ENCODE measurements at places on chromosomes 6 and 20.

DNA sequence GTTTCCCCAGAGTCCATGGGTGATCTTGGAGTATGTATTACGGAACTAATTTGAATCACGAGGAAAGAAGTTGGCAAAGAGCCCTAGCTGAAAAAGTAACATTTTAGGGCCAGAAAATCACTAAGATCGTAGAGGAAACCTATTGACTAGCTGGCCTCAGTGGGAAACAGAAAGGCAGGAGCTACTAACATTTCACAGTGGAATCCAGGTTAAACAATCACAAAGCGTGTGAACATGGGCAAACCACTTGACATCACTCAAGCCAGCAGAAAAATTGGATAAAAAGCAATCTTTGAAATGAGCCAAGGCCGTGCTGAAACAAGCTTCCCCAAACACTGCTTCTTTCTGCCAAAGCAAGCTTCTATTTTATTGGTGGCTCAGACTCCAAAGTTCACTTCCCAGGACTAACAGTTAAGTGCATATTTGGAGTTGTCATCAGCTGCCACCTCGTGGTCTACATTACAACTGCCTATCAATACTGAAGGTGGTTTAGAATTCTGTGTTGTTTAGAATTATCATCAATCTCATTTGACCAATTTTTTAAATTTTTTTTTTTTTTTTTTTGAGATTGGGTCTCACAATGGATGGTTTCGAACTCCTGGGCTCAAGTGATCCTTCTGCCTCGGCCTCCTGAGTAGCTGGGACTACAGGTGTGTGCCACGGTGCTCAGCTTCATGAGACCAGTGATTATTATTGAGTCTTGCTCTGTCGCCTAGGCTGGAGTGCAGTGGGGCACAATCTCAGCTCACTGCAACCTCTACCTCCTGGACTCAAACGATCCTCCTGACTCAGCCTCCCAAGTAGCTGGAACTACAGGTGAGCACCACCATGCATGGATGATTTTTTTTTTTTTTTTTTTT lies 10.6 kb downstream of the RPS10 start:
- no peak for DNase-seq

DNA sequence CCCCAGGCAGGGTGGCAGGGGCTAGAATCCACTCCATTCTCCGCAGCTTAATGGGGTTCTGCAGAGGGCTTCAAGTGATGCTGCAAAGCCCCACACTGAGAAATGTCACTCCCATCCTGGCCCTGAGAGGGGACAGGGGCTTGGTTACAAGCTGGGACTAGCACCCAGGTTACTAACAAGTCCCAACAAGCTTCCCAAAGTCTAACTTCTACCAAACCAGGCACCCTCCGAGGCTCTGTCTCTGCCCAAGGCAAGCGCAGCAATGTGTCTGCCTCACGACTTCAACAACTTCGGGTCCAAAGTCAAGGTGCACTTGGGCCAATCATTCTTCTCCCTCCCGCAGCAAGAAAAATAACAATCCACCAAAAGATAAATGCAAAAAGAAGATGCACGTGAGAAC lies 45.6 kb downstream of the NFATC2 start:
- DNase-seq, result no peak

GRCh38 chr20:17914957-17915356 lies 53.6 kb downstream of the SNX5 start:
- DNase-seq, result no peak

DNA sequence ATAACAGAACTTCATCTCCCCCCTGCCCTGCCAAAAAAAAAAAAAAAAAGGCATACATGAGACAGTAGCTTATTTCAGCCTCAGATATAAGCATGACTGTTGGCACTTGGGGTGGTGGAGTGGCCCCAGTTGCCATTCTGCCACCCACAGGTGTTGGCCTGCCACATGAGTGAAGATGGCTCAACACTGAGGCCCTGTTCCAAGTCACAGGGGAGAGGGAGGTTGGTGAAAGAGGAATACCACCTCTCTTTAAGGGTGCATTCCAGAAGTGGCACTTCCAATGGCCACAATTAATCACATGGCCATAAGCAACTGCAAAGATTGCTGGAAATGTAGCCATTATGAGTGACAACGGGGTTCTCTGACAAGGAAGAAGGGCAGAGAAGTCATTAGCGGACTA lies 61.9 kb upstream of the JARID2 start:
- peak; percentile 44 for DNase-seq

- no peak for DNase-seq
Observed at GRCh38 chr6:42047213-42047590, 3.1 kb upstream of the TAF8 start.

DNA sequence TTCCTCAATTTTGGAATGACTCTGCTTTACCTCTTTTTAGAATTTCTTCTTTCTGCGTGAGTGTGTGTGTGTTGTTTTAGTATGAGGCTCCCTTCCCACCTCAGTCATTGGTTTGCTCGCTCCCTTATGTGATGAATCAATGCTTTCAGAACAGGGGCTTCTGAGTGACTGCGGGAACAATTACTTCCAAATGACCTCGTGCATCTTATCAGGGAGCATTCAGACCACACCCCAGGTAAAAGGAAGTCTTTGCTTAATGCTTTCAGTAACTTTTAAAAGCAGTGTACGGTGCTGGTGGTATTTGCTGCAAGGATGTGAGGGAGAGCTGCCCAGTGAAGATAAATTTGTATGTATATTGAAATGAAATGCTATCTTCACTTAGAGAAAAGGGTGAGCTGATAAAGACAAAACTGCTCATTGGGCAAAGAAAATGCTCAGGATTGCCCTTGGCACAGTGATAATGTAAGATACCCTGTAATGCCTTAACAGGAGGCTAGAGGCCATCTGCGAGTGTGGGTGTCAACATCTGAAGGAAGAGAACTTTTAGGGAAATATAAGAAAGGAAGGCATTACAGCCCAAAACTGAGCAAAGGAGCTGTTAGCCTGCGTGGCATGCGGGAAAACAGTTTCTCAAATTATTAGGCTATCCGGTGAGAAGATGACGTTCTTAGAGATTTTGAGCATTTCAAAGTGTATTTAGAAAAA lies at the start of gene MLIP:
Gene MLIP (plus strand): TSS at position 103 of the 705 bp plus-strand sequence. CDS start 37 bp downstream, at position 140.
- DNase-seq, result no peak

- peak; percentile 5 for DNase-seq
Observed at GRCh38 chr6:105259913-105260889, 80.4 kb upstream of the POPDC3 start.

- DNase-seq, result no peak
Observed at GRCh38 chr6:56551409-56552120, 91.1 kb downstream of the DST start.

DNA sequence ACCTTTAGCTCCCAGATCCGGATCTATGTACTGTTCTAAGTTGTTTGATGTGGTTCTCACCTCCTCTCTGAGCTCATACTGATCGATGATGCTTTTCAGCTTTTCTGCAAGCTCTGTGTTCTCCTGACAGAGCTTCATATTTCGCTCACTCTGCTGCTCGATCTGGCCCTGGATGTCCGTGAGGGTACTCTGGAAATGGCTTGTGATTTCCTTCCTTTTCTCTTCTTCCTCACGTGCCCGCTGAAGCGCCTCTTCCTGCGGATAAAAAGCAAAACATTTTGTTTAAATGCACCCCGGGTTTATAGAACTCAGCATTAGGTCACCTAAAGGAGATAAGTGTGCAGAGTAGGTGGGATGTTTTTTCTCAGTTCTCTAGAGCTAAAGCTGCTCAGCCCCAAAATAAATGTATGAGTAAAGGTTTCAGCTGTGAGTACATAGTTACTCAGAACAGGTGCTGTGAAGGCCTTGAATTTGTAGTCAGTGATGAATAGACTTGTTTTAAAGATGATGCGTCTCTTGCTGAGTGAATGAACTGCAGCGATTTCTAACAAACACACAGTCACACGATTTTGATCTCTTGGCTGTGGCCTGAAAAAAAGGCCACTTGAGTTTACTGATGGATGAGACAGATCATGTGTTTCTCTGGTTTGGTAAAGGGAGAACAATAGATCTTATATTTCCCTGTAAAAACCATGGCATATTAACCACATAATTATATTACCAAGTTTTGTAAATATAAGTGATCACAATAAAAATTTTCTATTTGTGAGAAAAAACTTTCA lies 29.1 kb downstream of the TXLNB start:
- no peak for DNase-seq

- DNase-seq, result no peak
Observed at GRCh38 chr6:143368426-143368825, 82.1 kb downstream of the ADAT2 start.

GRCh38 chr20:38342713-38343310 lies 3.5 kb upstream of the LBP start:
- DNase-seq, result no peak

DNA sequence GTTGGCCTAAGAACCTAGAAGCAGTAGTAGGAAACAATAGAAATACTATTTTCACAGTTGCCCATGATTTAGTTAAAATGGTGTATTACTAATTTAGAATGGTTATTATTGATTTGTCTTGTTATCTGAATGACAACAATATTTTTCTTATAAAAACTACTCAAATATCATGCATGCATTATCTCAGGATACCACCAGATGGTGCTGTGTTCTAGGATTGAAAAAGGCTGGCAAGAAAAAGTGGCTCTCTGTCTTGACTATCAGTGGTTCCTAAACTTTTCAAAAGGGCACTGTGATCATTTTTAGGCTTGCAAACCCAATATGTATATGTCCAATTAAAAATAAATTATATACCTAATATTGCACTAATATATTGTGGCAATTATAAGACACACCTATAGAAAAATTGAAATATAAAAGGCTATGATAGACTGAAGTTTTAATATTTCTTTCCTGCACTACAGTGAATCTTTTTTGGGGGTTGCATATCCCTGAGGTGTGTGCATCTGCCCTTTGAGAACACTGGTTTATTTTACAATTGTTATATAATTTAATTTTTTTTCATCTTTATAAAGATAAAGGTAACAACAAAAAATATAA lies 131.7 kb upstream of the MLIP start:
- DNase-seq, result no peak

DNA sequence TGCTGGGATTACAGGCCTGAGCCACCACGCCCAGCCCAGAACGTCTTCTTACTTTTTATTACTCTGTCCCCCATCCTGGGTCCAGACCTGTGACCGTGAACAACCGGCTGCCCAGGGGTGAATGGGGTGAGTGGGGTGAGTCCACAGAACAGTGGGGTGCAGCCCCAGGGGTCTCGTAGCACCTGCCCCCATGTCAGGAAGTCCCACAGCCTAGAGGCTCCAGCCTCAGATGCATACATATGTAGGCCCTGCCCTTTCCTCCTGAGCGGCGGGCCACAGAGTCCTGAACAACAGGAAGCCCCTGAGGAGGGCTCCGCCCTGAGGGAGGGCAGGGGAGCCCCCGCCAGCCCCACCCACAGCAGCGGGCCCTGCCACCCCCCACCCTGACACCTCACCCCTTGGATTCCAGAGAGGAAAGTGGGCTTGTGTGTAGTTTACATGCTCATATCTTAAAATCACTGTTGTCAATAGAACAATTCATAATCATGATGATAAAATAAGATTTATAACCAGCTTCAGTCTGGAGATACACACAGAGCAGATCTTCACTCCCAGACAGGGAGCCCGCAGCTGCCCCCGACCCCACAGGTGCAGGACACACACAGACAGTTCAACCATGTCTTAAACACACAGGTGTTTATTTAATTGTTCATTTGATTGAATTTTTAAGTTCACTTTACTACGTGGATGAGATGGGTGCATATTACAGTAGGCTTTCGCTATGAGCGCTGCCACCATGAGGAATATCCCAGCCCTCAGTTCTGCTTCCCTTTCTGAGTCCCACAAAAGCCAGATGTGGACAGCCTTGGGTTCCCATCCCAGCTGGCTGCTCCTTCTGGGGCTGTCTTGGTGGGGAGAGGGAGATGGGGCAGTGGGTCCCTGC lies 12.4 kb upstream of the GMEB2 start:
- peak; percentile 80 for DNase-seq

GRCh38 chr6:17004269-17004668 lies 97.6 kb upstream of the STMND1 start:
- DNase-seq, result no peak

DNA sequence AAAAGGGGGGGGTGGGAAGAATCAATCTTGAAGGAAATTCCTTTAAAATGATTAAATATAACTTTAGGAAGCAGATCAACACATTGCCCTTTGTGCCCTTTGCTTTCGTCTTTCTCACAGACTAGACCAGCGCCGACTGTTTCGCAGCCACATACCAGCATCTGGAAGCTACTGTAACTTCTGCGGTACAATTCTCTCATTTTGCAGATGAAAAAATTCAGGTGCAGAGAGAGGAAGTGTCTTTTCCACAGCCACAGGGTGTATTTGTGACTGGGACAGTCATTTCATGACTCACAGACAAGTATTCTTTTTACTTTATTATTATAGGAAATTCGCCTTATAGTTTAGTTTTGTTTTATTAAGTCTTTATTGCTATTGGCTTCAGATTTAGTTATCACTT lies 84.2 kb downstream of the UST start:
- peak; percentile 8 for DNase-seq

- peak; percentile 73 for DNase-seq
Observed at GRCh38 chr20:47487175-47487917, 14.3 kb upstream of the NCOA3 start.

DNA sequence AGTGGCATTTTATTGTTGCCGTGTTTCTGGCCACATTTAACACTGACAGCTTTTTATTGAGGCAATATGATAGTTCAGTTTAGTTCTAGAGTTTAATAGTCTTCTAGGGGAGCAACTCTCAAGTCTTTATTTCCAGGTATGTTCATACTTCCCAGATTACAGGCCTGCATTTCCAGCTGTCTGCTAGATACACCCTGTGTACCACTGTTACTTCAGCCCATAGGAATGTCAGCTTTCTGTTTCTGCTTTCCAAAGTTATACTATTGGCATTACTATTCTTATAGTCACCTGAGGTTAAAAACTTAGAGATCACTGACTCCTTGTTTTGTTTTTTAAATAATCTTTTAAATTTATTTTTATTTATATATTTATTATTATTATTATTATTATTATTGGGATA lies 7.6 kb downstream of the ZNF451 start:
- no peak for DNase-seq

DNA sequence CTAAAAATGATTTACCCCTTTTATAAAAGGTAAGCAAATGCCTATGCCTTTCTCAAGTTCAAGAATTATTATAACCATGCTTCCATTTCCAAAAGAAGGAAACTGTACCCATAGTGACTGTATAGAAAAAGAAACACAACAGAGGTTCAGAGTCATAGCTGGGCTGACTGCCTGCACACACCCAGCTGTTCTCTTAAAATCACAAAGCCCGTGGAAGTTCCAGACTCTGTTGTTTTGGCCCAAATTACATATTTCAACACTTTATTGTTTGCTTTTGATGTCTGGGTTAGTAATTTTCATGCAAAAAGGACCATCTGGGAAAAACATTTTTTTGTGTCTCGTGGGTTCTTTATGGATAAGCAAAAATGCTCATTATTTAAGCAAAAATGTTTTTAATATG lies 99.2 kb downstream of the LCA5 start:
- DNase-seq, result no peak

DNA sequence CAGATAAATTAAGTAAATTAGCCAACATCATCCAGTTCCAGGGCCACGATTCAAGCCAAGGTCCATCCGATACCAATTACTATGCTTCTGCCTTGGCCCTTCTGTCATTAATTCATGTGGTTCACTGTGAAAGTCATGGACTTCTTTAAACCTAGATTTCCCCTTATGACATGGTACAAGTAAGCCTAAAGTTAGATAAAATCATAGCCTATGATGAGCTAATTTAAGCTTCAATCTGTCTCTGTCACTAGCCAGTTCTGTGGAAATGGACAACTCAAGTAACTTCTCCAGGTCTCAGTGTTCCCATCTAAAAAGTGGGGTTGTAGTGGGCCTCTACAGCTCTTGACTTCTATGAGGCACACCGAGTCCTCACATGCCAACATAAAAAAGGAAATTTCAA lies 225.5 kb upstream of the MARCKS start:
- no peak for DNase-seq

- no peak for DNase-seq
Observed at GRCh38 chr6:18391023-18391422, 3.9 kb downstream of the RNF144B start.

All from stimulated activated naive CD8-positive, alpha-beta T cell treated with anti-CD3 and anti-CD28 coated beads, Interleukin-15, Interleukin-2, amounts not matched to agents 100 U/mL and 50 U/mL, for 24 hours (primary cell).